ENCODE measurements at places on chromosomes 16 and 17.

DNA sequence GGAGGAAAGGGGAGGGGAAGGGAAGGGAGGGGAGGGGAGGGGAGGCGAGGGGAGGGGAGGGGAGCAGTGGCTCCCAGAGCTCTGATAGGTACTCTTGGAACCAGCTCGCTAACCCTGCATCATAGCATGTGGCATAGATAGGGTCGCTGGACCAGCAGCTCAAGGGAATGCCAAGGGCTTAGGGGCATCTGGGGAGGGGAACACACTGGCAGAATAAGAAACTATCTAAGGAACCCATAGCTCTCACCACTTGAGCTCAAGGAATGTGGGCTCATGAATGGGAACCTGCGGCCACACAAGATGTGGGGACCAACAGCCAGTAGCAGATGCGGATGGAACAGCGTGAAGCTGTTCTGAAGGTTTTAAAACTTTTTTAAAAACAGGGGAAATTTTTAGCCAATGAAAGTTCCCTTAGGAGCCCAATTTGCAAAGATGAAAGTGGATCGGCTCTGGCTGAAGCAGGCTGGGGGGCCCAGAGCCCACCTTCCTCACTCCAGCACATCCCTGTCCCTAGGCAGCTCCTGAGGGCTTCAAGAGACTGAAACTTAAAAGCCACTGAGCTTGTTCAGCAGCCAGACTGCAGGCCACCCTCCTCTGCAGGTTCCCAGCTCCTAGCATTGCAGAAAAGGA lies 46.9 kb downstream of the PIMREG start:
- DNase-seq = no peak

DNA sequence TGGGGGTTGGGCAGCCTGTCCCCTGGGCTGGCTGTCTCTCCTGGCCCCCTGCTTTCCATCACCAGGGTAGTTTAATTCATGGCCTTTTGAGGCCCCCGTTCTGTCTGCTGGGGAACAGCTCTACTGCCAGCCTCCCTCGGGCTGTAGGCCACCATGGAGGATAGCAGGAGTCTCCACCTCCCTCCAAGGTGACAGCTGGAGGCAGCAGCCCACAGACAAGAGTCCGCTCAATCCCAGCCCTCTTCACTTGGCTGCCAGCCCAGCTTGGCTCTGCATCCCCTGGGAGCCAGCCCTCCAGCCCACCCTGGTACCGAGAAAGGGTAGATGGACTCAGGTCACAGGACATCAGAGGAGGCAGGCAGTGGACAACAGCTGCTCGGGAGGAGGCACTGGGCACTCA lies 194.6 kb upstream of the SDK2 start:
- no peak for DNase-seq

DNA sequence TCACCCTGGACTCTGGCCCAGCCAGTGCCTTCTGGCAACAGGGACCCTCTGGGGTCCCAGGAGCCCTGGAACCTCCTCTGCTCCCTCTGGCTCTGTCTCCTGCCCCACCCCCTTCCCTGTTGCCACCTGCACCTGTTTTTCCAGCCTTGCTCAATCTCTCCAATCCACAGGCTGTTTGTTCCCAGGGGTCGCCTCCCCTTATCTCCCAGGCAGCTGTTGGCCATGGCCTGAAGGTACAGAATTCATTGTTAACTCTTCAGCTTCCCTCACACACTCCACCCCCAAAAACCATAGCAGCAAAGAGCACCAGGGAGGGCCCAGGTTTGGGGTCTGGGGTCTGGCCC lies 39.3 kb upstream of the TOB1 start:
- no peak for DNase-seq

GRCh38 chr17:36503456-36504155 lies 17.1 kb downstream of the ZNHIT3 start:
- no peak for DNase-seq

DNA sequence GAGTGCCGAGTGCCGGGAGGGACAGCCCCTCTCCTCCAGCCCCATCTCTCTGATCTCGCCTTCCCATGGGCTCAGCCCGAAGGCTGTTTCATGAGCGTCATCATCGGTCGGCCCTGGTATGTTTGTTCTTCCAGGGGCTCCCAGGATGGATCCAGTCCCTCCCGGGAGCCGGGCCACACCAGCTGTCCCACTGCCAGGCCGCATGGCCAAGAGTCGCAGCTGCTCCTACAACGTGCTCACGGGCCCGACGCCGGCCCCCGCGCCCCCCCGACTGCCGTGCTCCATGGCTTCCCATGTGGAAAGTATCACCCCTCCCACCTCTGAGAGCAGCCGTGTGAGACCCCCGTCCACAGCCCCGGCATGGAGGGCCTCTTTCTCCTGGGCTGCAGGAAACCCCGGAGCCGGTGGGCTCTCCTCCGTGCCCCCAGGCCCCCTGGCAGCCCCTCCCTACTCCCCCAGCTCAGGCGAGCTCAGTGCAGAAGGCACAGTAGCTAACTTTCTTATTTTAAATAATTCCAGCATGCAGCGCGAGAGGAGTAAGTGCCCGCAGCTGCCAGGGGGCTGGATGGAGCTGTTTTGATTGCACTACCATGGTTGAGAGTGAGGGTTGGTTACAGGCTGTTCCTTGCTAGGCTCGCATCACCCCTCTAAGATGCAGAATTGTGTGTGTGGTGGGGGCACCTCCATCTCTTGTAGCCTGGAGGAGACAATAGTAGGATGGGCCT lies 26.6 kb upstream of the GSE1 start:
- DNase-seq = no peak

- DNase-seq = no peak
These were observed 38.1 kb downstream of the TEKT3 start for GRCh38 chr17:15303268-15303667.

- no peak for DNase-seq
These were observed 188.1 kb downstream of the CCDC182 start for GRCh38 chr17:57556977-57557376.

DNA sequence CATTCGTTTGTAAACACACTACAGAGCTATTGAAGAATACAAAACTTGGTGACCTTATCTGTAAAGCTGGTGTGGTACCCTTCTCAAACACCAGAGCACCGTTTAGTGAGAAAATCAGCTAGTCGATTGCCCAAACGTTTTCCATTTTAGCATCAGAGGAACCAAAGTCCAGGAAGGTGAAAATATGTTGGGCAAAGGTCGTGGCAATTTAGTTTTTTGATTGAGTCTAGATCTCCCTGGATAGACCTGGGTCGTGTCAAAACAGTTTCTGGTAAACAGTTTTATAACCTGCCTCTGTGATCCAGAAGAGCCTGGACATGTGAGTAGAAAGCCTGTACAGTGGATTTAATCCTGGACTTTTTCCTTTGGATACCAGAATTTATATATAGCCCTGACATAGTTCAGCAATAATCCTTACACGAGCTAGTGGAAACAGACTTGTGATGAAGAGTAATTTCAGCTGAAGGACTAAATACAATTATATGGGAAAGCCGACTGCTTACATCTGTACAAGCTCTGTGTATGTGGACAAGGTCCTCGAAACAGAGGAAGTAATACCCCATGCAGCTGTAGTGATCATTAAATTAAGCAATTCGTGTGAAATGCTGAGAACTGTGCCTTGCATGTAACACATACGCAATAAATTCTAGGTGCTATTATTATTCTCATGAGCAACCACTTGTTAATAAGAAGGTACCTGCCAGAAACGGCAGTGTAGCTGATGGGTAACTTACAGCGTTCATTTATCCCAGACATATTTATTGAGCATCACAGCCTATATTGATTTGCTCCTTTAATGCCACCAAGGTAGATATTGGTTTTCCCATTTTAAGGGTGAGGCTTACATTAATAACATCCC lies 72.5 kb downstream of the MAP2K6 start:
- no peak for DNase-seq

DNA sequence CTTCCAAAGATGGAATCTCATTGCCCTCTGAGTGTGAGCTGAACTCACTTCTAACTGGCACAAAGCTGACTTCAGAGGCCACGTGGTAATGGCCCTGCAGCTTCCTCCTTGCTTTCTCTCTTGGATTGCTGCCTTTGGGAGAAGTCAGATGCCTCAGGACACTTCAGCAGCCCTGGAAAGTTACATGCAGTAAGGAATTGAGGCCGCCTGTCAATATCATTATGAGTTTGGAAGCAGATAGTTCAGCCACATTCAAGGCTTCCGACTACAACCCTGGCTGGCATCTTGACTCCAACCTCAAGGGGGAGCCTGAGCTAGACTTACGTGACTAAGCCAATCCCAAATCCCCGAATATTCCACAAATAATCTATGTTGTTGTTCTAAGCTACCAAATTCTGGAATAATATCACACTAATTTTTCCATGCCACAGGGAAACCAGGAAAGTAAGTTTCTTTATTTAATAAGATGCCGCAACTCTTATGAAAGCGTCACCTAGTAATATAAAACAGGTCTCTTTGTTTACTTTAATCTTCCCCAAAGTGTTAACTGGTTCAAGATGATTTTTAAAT lies 13.6 kb downstream of the CEP20 start:
- no peak for DNase-seq

DNA sequence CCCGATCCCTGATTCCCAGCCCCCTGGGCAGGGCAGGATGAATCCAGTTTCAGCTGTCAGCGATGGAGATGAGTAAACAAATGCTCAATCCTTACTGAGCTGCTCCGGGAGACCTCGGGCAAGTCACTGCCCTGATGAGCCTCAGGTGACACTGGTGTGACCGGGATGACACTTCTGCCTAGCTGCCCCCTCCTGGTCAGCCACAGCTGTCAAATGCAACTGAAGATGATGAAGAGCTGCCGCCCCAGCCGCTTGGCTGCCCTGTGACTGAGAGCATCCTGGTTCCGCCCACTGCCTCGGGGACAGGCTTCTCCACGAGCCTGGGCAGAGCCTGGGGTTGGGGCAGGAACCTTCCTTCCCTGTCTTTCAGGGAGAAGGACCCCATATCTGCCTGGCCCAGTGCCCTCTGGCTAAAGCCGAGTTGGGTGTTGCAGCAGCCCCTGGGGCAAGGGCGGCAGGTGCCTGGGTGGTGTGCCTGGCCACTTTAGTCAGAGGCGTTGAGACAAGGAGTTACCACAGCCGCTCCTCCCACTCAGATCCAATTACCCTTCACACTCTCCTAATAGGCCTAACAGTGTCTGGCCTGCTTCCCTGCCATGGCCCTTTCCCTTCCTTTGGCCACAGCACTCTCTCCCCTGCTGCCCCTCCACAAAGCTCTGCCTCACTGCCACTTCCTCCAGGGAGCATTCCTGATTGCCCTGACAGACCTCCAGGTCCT lies 5.5 kb downstream of the CCL17 start:
- no peak for DNase-seq

DNA sequence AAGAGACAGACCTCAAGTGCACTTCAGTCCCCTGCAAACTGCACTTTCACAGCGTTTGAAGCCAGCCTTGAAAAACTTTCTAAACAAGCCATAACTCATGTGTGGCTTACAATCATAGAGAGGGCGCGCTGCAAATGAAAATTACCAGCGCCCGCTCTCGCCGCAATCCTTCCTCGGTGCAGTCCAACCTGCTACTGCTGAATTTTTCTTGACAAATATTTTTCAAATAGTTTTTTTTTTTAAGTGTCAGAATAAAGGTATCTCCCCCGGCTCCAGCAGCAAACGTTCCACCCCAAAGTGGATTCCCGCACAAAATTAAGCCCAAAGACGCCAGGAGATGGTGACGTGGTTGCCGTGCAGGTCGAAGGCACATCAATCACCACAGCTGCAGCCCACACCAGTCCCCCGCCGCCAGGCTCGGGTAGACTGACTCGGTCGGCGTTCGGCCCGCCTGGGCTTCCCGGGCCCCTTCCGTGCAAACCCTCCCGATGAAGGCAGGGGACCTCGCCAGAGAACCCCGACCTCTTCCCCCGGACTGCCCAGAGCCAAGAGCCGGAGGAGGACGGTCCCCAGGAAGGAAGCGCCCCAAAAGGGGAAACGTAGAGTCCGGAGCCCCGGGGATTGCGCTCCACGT lies 630 bp downstream of the GRB2 start:
- no peak for DNase-seq

GRCh38 chr16:81706327-81707295 lies 72.5 kb upstream of the PLCG2 start:
- no peak for DNase-seq

DNA sequence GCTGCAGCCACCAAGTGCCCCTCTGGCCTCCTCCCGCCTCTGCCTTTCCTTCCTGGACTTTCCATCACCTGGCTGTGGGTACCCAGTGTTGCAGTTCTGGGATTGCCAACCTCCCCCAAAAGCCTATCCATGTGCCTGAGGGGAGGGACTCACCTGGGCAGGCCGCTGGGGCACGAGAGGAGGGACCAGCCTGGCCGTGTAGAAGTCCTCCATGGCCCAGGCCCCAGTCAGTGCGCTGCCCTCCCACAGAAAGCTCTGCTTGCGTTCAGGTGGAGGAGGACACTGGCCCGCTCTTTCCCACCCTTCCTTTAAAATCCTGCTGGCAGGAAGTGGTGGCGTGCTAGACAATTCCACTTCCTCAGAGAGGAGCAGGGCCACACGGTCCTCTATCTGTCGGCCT lies 14.2 kb downstream of the SLX4 start:
- DNase-seq = no peak

- no peak for DNase-seq
These were observed 44.0 kb downstream of the PRMT7 start for GRCh38 chr16:68354816-68355215.

- DNase-seq = no peak
These were observed 22.7 kb upstream of the ASGR2 start for GRCh38 chr17:7137171-7137943.

GRCh38 chr16:23362460-23363317 lies 60.6 kb downstream of the SCNN1B start:
- DNase-seq = no peak

DNA sequence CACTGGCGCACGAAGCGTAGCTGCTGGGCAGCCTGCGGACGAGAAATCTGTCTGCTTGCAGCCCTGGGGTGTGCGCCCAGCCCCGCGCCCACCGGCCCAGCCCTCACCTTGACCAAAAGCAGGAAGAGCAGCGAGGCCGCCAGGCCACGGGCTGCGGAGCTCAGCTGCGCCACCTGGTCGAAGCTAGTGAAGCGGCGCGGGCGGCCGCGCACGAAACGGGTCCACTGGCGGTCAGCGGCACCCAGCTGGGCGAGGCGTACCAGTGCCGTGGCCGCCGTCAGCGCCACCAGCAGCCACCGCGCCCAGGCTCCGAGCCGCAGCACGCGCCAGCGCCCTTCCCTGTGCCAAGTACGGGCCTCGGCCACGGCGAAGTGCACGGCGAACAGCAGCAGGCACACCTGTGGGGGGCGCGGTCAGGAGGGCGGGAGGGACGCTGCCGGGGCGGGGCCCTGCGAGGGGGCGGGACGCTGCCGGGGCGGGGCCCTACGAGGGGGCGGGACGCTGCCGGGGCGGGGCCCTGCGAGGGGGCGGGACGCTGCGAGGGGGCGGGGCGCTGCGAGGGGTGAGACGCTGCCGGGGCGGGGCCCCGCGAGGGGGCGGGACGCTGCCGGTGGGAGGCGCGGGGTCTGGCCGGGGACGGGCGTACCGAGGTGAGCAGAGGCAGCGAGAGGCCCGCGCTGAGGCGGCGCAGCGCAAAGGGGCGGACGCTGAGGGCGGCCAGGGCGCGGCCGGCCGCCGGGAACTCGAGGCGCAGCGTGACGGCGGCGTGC lies 43.2 kb downstream of the TSC2 start:
- no peak for DNase-seq
